ENCODE measurements at places on chromosomes 6 and 20.

- no peaks in the 10 kb centered on the region for H3K4me1 ChIP-seq
- no peak overlapping the region for H3K27ac ChIP-seq
- no peaks in the 10 kb centered on the region for H3K27me3 ChIP-seq
- H3K36me3 ChIP-seq: no peaks in the 10 kb centered on the region
- DNase-seq: no peak
These were observed 34.0 kb downstream of the TRERF1 start for GRCh38 chr6:42417641-42418112.

DNA sequence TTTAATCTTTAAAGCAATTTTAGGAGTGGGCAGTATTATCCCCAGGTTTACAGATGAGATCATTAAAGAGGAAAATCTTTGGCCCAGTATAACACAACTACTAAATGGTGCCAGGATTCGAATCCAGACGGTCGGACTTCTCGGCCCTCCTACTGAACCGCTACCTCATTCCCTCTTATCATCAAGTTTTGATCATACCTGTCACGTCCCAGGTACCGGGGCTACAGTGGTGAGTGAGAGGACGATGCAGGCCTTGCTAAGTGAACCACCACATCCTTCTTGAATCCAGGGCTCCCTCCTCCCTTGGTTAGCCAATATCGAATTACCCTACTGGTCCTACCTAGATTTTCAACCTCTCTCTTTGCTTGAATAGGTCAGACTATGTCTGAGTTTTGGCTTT is 78.1 kb upstream of the PBOV1 start:
- no peak overlapping the region for H3K4me3 ChIP-seq
- no peaks in the 10 kb centered on the region for H3K4me1 ChIP-seq
- no peak for DNase-seq
- H3K27me3 ChIP-seq: no peaks in the 10 kb centered on the region
- H3K27ac ChIP-seq: no peak overlapping the region
- H3K36me3 ChIP-seq: no peaks in the 10 kb centered on the region

GRCh38 chr20:23508449-23509229 is 17.7 kb downstream of the CST8 start:
- H3K27ac ChIP-seq: no peak overlapping the region
- no peaks in the 10 kb centered on the region for H3K36me3 ChIP-seq
- no peak for DNase-seq
- H3K27me3 ChIP-seq: no peaks in the 10 kb centered on the region
- H3K4me1 ChIP-seq: no peaks in the 10 kb centered on the region

- H3K27me3 ChIP-seq: no peaks in the 10 kb centered on the region
- no peak for DNase-seq
- peak overlapping the region; percentile 99 for H3K4me3 ChIP-seq
- no peak overlapping the region for H3K27ac ChIP-seq
- H3K36me3 ChIP-seq: peaks cover 42% of the 10 kb centered on the region
- peaks cover 18% of the 10 kb centered on the region for H3K4me1 ChIP-seq
These were observed 1.6 kb downstream of the SRSF6 start for GRCh38 chr20:43459022-43459942.

DNA sequence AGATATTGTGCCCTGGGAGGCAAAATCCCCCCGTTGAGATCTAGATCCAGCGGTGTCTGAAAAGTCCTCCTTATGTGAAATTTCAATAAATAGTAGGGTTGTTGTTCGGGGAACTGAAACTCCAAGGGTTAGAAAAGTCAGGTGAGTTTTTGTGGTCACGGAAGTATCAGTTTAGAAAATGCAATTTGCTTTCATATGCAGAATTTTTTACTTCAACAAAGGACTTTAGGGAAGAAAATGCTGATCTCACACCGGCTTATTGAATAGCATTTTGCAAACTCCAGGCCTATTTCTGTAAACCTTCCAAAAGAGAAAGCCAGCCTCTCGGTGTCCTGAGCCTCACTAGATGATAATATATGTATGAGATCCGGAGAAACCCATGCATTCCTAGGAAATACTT is 254.7 kb downstream of the TSHZ2 start:
- H3K4me3 ChIP-seq: no peak overlapping the region
- no peak overlapping the region for H3K27ac ChIP-seq
- no peak for DNase-seq
- H3K27me3 ChIP-seq: no peaks in the 10 kb centered on the region

DNA sequence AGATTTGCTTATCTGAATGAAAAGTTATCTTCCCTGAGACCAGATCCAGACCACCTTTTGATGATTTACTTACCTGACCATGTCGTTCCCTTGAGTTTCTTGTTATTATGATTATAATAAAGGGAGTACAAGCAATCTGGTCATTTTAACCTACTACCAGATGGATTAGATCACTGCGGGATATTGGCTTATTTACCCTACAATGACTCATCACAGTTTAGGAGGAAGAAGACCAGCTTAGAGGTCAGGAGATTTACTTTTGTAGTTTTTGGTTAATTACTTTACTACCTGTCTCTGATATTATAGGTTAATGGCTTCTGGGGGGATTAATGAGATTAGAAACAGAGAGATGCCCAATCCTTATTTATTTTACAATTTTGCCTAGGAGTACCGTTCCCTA is 10.7 kb downstream of the PKIB start:
- DNase-seq: no peak
- no peak overlapping the region for H3K27ac ChIP-seq
- H3K4me3 ChIP-seq: no peak overlapping the region
- no peaks in the 10 kb centered on the region for H3K4me1 ChIP-seq
- H3K36me3 ChIP-seq: no peaks in the 10 kb centered on the region

DNA sequence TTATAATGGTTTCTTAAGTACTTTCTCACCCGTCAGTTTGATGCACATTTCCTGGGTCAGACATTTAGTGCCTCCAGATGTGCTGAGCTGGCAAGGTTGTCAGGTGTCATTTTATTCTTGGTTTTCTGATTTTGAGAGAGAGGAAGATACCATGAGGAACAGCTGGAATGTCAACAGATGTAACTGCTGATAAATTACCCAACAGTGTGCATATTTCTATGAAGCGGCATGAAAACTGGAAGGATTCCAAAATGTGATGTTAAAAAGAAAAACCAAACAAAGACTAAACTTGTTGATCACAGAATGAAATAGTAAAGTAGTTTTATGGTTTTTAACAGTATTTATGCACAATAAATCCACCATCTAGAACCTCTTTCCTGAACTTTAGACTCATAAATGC is 447.3 kb downstream of the HDGFL1 start:
- no peak overlapping the region for H3K4me3 ChIP-seq
- no peaks in the 10 kb centered on the region for H3K4me1 ChIP-seq
- H3K36me3 ChIP-seq: no peaks in the 10 kb centered on the region
- H3K27me3 ChIP-seq: no peaks in the 10 kb centered on the region
- no peak for DNase-seq

DNA sequence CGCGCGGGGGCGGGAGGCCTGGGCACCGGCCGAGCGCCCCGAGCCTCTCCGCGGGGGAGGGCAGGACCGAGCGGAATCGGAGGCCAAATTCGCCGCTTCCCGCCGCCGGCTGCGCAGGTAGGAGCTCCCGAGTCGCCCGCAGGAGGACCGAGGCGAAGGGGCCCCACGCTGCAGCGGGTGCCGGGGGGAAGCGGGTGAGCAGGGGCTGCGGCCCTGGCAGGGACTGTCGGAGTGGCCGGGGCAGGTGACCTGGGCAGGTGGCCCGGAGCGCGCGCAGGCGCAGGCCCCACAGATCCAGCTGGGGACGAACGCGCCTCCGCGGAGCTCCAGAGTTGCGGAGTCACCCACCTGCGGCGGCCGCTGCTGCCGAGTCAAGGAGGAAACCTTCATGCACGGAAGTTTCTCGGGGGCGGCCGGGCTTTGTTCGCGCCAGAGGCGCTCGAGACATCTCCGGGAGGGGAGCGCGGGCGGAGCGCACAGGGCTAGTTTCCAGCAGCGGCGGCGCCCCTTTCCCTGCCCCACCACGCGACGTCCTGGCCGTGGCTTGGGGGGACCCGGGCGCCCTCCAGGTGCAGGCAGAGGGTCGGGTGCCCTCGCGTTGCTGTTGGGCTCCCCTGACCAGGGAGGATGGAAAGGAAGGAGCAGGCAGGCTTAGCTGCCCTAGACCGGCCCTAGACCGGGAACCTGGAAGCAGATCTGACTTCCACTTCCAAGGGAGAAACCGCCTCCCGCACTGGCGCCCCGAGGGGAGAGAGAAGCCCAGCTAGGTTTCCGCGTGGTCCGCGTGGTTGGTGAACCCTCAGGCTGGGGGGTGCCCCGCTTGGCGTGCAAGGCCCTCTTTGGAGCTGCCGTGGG is 590 bp downstream of the SLCO4A1 start:
- peaks cover 16% of the 10 kb centered on the region for H3K4me1 ChIP-seq
- no peak for DNase-seq
- H3K27me3 ChIP-seq: peaks cover 9% of the 10 kb centered on the region
- H3K4me3 ChIP-seq: no peak overlapping the region

- no peaks in the 10 kb centered on the region for H3K36me3 ChIP-seq
- H3K4me3 ChIP-seq: no peak overlapping the region
- H3K27ac ChIP-seq: peak overlapping the region; percentile 96
- H3K27me3 ChIP-seq: no peaks in the 10 kb centered on the region
These were observed 3.4 kb downstream of the SCUBE3 start for GRCh38 chr6:35216851-35217811.
